ENCODE measurements at places on chromosomes 5 and 9.

GRCh38 chr9:30944741-30945280 lies 1439.6 kb upstream of the ACO1 start:
- no peak for DNase-seq

DNA sequence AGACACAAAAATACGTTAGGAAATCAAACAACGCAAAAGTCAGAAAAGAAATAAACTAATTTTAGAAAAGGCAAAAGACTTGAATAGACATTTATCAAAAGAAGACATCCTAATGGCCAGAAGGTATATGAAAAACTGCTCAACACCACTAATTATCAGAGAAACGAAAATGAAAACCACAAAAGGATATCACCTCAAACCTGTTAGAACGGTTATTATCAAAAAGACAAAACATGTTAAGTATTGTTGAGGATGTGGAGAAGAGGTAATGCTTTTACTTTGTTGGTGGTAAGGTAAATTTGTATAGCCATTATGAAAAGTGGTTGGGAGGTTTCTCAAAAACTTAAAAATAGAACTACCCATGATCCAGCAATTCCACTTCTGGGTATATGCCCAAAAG lies 230.0 kb upstream of the RGMB start:
- no peak for DNase-seq

DNA sequence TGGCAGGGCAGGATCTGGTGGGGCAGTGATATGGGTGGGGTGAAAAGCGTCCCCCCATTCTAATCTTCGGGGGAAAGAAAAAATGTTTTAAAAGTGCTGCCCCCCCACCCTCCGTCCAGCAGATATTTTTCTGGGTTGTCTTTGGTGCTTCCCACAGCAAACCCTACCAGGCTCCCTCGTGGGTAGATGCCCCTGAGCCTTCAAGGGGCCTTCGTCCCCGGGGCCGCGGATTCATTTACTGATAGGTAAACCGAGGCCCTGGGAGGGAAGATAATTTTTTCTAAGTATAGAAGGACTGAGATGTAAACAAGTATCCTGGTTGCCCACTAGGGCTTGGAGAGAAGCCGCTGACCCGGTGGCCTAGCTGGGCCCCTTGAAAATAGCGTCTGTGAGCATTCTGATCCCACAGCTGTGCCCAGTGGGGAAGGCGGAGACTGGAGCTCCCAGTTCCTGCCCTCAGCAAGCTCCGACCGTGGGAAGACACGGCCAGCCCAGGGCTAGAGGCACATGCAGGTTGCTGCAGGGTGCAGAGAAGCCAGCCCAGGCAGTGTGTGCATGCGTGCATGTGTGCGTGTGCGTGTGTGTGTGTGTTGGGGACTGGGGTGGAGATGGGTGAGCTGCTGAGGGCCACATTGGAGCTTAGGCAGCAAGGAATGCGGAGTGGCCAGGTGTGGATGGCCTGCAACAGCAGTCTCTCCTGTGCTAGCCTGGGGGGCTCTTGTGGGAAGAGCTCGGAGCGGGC lies 6.0 kb upstream of the RXRA start:
- DNase-seq, result no peak

DNA sequence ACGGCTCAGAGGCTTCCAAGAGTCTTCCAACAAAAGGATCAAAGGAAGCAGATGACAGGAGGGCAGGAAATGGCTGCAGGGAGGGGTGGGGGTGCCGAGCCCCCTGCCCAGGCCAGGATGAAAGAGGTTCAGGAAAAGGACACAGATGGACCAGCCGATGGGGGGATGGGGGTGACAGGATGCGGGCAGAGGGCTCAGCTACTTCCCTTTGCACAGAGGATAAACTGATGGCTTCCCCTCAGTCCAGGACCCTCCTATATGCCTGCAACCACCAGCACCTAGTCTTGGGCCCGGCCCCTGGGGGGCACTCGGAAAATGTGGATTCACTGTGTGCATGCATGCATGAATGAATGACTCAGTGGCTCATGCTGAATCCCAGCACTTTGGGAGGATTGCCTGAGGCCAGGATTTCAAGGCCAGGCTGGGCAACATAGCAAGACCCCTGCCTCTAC lies 148.2 kb downstream of the C9orf50 start:
- no peak for DNase-seq

DNA sequence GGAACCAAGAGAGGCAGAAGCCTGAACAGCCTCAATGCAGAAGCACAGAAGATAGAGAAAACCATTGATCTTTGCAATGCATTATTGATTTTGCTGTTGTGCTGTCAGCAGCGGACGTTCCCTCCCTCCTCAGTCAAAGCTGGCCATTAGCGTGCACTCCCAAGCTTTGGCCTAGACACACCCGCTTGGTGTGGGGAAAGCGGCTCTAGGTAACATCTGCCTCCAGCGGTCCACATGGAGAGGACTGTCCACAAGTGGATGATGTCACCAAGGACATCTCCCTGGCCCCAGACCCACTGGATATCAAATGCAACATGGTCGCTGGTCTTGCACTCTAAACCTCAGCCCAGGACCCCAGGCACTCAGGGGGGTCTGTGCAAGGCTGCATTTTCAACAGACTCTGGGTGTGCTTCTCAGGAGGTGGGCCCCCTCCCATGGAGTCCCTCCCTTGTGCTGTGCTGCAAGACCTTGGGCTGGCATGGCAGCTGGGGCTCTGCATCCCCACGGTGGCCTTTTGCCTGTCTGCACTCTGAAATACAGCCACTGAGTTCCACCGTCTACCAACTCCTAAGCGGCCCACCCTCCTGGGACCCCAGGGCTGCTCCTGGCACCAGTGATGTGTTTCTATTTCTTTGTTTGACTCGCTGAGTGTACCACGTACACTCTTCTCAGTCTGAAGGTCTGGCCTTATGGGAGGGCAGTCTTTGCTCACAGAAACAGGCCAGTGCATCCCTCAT lies 1.9 kb downstream of the SEMA4D start:
- DNase-seq, result no peak

GRCh38 chr5:116084287-116084691 lies 536 bp upstream of the COMMD10 start:
- peak; percentile 63 for DNase-seq

- DNase-seq, result no peak
These were observed 45.6 kb downstream of the NKD2 start for GRCh38 chr5:1054018-1054798.

DNA sequence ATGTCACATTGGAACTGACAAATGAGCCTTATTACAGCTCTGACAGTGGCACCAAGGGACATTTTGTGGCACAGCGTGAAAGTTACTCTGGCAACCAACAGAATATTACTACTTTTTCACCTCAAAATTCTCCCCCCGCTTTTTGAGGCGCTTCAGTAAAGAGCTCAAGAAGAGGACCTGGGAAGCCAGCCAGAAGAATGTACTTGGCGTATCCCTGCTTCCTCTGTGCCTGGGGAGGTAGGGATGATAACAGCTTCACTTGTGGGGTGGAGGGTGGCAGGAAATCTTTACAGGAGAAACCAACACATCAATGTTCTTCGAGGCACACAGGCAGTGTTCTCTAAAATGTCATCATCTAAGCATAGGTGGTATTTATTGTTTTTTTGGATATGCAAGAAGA lies 624.1 kb downstream of the NR2F1-AS1 start:
- DNase-seq, result no peak

- no peak for DNase-seq
These were observed 45.3 kb downstream of the INSL6 start for GRCh38 chr9:5140151-5140550.
